Hematopoietic multipotent progenitor cell treated with erythropoietin and hydrocortisone succinate and interleukin-3 and kit ligand, for 8 days (in vitro differentiated cells): ENCODE measurements at places on chromosomes 5 and 9.

DNA sequence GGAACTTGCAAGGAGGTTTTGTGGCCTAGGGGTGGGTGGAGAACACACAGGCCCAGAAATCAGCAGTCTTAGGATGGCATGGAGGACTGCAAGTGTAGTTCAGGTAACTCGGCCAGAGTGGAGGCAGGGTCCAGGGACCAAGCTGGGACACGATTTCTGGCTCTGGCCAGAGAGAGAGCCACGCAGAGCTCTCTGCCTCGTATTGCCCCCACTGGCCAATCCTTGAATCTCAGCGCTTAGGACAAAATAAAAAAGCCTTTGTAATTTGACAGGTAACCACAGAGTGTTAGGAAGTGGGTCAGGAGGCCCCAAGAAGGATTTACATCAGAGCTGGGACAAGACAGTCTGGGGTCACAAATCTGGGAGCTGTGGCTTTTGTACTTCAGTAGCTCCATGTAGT, 11.7 kb downstream of the MAP3K1 start:
- no peak for DNase-seq

- DNase-seq, result no peak
Observed at GRCh38 chr5:35198686-35199085, 31.6 kb downstream of the PRLR start.

DNA sequence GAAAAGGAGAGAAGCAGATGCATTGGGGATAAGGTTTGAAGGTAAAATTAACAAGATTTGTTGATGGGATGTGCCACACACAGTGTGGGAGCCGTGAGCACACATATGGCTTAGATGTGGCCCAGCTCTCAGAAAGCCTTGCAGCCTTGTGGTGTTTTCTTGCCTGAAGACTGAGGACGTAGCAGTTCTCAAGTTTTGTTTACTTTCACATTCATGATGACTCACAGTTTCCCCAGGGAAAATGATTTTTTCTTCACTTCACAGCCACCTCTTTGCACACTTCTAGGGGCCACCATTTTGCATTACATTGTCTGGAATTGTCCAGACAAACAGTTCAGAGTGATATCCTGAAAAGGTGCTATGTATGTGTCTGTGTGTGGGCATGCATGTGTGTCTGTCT, 126.2 kb downstream of the BASP1 start:
- no peak for DNase-seq

DNA sequence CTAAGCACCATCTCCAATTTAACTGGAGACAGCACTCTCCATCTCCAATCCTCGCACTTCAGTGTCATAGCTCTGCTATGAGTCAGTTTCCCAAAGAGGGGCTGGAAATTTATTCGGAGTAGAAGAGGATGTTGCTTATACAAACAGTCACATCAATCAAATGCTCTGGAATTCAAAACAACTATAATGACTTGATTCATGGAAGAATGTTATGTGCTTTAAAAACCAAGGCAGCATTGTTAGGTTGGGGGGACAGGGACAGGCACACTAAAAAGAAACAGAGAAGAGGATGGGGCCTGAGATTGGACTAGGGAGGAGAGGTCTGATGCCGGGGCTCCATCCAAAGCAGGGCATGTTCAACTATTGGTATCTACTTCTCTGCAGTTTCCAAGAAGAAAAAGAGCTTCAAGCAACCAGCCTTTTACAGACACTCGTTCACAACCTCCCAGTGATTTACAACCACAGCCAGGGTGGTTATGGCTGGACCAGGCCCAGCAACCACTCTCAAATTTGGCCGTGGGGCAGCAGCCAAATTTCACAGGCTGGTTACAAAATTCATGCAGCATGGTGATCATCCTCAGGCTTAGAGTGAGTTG, 117.5 kb upstream of the ZNF366 start:
- no peak for DNase-seq

- DNase-seq, result no peak
Observed at GRCh38 chr5:114649878-114650277, 288.0 kb downstream of the KCNN2 start.

- DNase-seq, result no peak
Observed at GRCh38 chr9:27367175-27367798, 70.3 kb upstream of the EQTN start.

- peak; percentile 35 for DNase-seq
Observed at GRCh38 chr5:58860680-58861079, 277.8 kb downstream of the RAB3C start.

GRCh38 chr9:93713716-93714115, 137.3 kb downstream of the PHF2 start:
- no peak for DNase-seq

DNA sequence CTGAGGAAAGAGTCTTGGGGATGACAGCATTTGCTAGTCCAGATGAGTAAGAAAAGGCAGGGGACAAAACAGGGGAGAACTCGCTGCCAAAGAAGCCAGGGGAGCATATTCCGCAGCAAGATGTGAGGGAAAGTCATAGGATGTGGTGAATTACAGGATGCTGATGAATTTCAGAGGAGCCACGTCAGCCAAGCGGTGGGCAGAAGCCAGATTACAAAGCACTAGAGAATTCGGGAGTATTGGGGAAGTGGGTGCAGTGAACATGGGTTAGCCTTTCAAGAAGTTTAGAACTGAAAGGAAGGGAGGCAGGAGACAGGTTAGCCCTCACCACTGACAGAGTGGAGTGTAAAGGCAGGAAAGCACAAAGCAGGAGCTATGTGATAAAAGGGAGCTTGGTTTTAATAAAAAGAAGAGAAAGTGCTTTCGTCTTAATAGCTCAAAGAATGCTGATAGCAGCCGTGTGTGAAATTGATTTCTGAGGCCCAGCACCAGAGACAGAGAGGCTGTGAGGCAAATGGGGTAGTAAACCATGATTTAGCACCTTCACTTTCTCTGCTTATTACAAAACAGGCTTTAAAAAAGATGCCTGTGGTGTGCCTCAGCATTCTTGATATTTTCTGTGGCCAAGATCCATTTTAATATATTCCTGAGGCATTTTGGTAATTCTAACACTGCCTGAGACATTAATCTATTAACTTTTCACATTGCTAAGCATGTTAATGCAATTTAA, 16.9 kb downstream of the ADAMTSL1 start:
- DNase-seq, result no peak

- DNase-seq, result peak; percentile 47
Observed at GRCh38 chr5:103582364-103582763, 19.8 kb upstream of the NUDT12 start.

DNA sequence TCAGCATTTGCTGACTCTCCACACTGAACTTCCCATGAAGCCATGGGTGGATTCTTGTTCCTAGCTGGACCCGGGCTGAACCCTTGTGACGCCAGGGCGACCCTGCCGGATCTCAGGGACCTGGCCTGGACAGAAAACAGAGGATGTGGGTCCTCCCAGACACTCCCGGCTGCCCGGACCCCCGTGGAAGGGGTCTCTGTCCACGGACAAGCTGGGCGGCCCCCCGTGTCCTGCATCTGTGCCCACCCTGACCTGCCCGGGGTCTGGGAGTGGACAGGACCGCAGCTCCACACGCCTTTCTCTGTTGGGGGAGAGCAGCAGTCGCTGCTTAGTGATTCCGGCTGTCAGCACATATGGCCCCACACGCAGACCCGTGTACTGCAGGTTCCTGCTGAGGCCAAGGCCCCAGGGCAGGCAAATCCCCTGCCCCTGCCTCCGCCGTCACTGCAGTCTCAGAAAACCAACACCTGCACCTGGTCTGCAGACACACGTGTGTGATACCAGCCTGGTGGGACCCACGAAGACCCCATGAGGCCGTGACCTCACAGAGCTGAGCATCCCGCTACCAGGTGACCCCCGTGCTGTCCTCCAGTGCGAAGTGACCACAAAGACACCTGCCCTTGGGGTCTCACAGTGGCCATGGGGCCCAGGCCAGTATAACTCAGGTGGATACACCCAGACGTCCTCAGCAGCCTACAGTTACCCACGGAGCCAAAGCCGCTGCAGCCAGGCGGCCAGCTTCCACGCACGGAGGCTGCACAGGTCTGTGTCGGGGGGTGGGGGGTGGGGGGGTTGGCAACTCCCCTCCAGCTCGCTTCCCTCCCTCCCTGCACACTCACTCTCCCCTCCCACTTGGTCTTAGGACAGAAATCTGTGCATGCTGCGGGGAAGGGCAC, 50.6 kb downstream of the NKD2 start:
- DNase-seq, result no peak

GRCh38 chr9:110126986-110127864, 80.7 kb downstream of the C9orf152 start:
- no peak for DNase-seq
